ENCODE measurements at places on chromosomes 3 and 15. TPM values are rescaled to one million over a fixed set of nuclear protein-coding genes. Genes with fewer than 3 reads are reported as not detected.
A peak's percentile ranks its signal among the peaks of the same experiment; 100 is the strongest.

DNA sequence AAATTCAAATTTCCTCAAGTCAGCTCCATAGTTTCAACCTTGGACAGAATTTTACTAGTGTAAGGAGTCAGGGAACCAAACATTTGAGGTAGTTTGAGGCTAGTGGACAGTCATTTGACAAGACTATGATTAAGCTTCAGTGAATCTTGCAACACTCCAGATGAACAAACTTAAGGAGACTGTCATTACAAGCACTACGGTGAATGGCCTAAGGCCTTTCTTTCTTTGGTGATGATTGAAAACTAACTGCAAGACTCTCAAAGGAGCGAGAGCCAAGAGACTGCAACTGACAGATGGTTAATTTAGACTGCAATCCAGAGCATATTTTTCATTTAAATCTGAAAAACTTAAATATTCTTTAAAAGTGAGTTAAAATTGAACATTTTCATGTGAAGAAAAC, 272.3 kb upstream of the NECTIN3 start:
- DNase-seq = no peak

- peak; percentile 96 for DNase-seq
Measured at GRCh38 chr3:39383045-39383880, at the start of gene SLC25A38. SLC25A38 (plus strand) TSS chr3:39383370; CDS start chr3:39383725, 355 bp downstream.

DNA sequence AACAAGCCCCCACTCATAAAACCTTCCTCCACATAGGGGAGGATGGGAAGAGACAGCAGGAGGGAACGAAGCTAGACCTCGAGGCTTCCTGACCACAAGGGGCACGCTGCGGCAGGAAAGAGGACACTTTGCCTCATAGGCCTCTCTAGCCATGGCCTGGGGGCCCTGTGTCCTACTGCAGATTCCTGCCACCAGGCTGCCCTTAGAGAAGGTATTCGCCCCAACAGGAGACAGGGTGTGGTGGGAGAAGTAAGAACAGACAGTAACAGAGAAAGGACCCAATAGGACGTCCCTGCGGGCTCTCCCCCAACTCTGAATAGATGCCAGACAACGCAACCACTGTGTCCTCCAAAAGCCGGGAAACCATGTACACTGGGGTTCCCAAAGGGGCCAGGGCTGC, 36.8 kb downstream of the ADCY5 start:
- no peak for DNase-seq

AGBL1 gene
- total RNA-seq = 0.06 TPM

GRCh38 chr15:32959077-32959476, 235.4 kb downstream of the FMN1 start:
- no peak for DNase-seq

- no peak for DNase-seq
Measured at GRCh38 chr15:42836251-42836650, 84.3 kb downstream of the TTBK2 start.

- DNase-seq = no peak
Measured at GRCh38 chr3:56573501-56573900, 16.5 kb downstream of the CCDC66 start.

PXK gene
- 28.2 TPM for total RNA-seq

GRCh38 chr3:86969500-86970189, 21.3 kb downstream of the VGLL3 start:
- DNase-seq = no peak

DNA sequence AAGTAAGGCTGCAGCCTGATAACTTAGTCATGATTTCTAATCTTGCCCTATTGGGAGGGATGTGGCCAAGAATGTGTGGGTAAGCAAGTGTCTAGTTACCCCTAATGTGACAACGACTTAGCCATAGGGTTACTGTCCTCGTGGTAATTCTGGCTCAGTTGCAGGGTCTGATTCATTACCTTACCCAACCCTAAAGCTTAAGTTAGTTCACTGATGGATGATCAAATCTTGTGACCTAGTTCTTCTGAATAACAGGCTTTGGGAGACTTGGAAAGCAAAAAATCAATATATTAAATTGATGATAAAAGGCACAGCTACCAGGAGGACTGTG, 1.6 kb upstream of the INTS14 start:
- DNase-seq = no peak

DNA sequence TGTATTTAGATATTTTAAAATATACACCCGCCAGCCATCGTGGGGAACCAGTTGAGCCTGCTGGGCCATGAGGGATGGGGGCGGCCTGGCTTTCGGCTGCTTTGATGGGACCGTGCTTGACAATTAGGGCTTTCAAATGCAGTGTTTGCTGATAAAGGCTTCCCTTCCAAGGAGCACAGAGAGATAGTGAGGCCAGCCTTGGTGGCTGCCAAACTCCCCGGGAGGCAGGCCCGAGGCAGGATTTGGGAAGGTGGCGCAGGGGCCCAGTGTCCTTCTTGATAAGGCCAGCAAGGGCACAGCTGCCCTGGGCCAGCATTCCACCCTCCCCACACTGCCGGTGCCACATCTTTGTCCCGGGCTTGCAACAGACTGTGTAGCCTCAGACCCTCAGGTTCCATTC, 75.6 kb downstream of the LINGO1 start:
- DNase-seq = no peak

DNA sequence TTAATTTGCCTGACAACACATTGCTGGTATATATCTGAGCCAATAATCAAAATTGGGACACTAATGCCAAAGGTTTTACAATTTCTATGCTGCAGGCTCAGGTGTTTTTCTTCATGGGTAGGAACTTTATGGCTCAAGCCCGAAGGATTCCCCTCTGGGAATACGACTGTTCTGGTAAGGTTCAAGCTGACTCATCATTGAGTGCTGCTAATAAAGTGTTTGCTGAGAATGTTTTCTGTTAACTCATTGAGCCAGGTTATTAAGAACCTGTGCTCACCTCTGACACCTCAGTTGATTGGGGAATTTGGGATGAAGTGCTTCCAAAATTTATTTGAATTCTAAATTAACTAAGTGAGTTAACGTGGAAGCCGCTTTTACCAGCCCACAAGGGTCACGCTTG, 135.8 kb upstream of the CTDSPL start:
- DNase-seq = no peak

DNA sequence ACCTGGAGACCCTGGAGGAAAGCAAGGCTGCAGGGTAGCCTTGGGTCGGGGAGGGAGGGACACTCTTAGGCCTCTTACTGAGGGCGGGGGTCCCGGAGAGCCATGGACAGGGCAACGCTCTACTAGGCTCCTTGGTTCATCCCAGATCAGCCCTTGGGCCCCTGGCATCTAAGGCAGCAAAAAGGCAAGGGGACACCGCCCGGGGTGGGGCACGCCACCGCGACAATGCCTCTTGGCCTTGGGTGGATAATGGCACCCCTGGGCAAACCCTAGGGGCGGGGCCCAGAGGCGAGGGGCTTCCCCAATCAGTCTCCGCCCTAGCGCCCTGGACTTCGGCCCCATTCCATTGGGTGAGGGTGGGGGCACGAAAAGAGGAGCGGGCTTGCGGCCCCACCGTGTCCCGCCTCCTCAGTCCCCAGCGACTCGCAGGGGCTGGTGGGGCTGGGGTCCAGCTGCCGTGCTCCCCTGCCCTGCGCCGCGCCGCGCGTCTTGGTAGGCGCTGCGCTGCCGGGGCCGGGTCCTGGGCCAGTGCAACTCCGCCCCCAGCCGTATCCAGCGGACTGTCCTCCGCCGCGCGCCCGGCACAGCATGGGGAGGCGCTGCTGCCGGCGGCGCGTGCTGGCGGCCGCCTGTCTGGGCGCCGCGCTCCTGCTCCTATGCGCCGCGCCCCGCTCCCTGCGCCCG, at the start of gene CHST13:
Gene CHST13 (plus strand): TSS at position 411 of the 684 bp plus-strand sequence. CDS start 178 bp downstream, at position 589.
- no peak for DNase-seq

- no peak for DNase-seq
Measured at GRCh38 chr15:28881170-28881569, 4.6 kb upstream of the APBA2 start.

GRCh38 chr3:47874438-47874837, 71.5 kb downstream of the DHX30 start:
- DNase-seq = no peak

DNA sequence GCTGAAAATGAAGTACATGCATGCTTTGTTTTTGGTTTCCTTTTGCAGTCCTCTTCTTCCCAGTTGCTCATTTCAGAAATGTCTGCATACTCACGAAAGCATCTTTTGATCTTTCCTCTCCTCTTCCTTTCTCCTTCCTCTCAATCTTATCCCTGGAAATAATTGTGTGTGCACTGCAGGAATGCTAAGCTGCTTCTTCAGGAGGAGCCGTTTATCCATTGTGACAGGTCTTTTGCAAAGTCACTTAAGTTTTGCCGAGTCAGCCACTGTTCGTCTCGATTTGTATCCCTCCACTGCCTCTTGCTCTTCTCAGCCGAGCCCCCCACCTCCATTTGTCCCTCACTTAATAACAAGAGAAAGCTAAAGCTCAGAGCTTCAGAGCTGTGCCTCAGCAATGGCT, 597.6 kb downstream of the AGBL1 start:
- DNase-seq = no peak

- DNase-seq = no peak
Measured at GRCh38 chr3:139281522-139282196, 62.2 kb upstream of the MRPS22 start.

DNA sequence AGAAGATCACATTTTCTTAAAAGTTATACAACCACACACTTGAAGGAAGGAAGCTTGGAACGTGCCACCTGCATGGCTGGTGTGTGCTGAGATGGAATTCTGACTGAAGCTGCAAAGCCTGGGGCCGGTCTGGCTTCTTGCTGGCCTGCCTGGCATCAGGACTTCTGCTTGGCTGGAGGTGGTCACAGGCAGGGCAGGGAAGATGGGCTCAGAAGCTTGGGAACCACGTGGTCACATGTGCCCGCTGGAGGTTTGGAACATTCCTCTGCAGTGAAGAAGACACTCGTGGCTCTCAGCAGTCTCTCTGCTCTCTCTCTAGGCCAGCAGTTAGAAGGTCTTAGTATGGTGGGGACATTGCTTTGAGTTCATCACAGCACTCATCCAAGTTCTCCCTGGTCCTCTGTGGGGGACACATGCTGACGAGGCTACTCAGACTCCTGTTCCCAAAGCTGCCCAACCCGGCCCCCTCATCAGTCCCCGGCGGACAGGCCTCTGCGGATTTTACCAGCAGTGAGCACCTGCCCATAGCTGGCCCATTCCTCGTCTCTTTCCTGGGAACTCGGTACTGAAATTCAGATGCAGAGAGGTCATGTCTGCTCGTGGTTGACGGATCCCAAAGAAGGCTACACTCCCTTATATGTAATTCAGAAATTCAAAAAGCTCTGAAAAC, 229.0 kb downstream of the ADAMTS17 start:
- DNase-seq = no peak

- DNase-seq = no peak
Measured at GRCh38 chr3:38996193-38996592, 55.6 kb downstream of the SCN11A start.

GRCh38 chr3:123678108-123678511, 93.3 kb upstream of the HACD2 start:
- DNase-seq = no peak

DNA sequence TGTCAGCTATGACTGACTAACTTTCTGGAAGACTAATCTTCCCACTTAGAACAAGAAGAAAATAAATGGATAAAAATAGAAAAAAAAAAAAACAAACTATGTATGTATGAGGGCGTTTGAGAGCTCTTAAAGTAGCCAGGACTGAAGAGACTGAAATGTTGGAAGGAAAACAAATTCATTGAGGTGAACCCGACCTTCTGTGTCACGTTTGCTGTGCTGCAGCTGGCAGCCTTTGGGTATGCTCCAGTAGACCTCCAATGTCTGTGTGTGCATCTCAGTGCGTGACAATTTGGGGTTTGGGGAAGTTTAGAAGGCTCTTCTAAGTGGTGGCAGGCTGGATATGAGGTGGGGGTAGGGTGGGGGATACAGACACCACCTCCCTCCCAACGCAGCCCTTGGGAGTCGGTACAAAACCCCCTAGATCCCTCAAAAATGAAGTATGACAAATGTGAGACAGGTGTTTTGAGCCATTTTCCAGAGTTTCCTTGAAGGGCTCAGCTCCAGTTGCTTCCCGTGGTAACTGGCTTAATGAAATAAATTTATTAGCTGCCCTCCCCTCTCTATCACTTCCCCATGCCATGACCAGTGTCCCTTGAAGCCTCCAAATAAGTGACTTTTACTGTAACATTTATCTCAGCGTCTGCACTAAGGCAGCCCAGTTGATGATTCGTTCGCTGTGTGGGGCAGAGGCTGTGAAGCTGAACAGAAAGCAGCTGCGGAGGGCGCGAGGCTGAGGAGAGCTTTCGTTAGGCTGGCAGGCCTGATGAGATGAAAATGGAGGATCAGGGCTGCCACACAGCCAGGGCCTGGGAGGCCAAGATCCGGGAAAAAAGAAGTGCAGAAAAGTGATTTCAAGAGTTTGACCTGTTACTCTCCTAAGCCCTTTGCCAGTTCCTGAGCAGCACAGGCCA, 34.9 kb upstream of the GABRB3 start:
- no peak for DNase-seq

GRCh38 chr3:152737021-152737908, 97.7 kb upstream of the P2RY1 start:
- no peak for DNase-seq

DNA sequence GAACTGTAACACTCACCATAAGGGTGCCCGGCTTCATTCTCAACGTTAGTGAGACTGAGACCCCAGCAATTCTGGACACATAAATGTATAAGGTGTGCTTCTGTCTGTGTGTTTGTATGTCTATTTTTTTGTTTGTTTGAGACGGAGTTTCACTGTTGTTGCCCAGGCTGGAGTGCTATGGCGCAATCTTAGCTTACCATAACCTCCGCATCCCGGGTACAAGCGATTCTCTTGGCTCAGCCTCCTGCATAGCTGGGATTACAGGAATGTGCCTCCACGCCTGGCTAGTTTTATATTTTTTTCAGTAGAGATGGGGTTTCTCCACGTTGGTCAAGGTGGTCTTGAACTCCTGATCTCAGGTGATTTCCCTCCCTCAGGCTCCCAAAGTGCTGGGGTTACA, 43.3 kb upstream of the C2CD4B start:
- DNase-seq = peak; percentile 21

GRCh38 chr15:47529241-47529640, 188.1 kb upstream of the SEMA6D start:
- peak; percentile 77 for DNase-seq

ADCY5 gene
- 177 TPM for total RNA-seq

DNA sequence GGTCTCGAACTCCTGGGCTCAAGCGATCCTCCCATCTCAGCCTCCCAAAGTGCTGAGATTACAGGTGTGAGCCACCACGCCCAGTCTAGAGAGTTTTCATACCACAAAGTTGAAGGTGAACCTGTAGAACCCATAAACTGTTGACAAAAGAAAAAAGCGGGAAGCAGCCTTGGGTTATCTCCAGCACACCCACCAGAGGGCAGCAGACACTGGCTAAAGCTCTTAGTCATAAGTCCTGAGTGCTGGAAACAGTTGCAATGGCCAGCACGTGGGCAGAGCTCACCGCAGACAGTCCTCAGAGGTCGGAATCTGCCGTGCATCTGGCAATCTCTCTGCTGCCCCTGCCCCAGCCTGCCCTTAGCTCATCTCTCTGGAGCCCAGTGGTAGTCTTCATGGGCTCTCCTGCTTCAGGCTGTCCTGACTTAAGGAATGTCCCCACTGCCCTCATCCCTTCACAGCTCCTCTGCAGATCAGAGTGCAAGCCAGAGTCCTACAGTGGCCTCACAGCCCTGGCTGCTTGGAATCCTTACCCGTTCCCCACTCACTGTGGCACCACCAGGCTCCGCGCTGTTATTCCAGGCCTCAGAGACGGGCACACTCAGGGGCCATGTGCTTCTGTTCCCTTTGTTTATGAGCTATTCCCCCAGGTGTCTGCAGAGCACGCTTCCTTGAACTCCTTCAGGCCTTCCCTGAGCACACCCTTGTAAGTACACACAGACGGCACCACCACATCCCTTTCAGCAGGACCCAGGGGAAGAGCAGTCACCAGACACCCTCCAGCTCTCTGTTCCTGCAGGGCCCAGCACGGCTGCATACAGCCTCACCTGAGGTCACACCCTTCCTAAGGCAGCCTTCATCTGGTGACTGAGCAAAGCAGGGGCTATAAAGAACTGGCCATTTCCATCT, 8.8 kb upstream of the ELP6 start:
- no peak for DNase-seq

GRCh38 chr3:41836360-41837134, 125.4 kb downstream of the ULK4 start:
- DNase-seq = no peak
